Stimulated activated naive B cell treated with anti-CD40 and anti-IgM and Interleukin-4, amounts not matched to agents 10 μg/mL and 1 μg/mL and 100 μg/mL, for 72 hours (primary cell): ENCODE measurements at places on chromosomes 7 and 10.
A peak's percentile ranks its signal among the peaks of the same experiment; 100 is the strongest.

GRCh38 chr10:133453516-133454203, at the start of gene SCART1:
SCART1 (plus strand) TSS chr10:133453945; CDS start chr10:133453998, 53 bp downstream.
- H3K27me3 ChIP-seq: no peaks in the 10 kb centered on the region
- H3K4me1 ChIP-seq: no peaks in the 10 kb centered on the region
- H3K36me3 ChIP-seq: peaks cover 1% of the 10 kb centered on the region
- no peak within 1 kb of the TSS for H3K27ac ChIP-seq

DNA sequence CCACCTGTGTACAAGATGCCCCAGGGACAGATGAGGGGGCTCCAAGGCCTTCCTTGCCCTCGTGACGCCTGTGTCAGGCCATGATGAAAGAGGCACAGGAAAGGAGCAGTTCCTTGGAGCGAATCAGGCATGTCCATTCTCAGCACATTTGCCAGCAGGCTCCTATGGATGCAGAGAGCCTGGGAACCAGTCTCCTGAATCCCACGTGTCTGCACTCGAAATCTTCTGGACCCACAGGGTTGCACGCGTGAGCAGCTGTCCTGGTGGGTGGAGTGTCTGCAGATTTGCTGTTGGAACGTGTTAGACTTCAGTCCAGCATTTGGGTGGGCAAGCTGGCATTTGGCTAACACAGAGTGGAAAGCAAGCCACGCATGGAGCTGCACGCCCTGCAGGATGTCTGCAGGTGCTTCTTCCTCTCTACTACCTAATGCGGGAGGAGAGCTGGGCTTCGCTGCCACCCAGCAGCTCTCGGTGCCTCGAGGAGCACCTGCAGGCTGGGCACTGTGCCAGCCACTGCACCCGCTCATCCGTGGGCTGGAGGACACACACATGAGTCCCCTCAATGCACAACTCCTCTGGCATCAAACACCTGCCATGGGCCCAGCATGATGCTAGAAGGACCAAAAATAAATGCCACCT, 140.7 kb downstream of the PAXIP1 start:
- H3K27ac ChIP-seq: no peak overlapping the region
- H3K4me1 ChIP-seq: no peaks in the 10 kb centered on the region

DNA sequence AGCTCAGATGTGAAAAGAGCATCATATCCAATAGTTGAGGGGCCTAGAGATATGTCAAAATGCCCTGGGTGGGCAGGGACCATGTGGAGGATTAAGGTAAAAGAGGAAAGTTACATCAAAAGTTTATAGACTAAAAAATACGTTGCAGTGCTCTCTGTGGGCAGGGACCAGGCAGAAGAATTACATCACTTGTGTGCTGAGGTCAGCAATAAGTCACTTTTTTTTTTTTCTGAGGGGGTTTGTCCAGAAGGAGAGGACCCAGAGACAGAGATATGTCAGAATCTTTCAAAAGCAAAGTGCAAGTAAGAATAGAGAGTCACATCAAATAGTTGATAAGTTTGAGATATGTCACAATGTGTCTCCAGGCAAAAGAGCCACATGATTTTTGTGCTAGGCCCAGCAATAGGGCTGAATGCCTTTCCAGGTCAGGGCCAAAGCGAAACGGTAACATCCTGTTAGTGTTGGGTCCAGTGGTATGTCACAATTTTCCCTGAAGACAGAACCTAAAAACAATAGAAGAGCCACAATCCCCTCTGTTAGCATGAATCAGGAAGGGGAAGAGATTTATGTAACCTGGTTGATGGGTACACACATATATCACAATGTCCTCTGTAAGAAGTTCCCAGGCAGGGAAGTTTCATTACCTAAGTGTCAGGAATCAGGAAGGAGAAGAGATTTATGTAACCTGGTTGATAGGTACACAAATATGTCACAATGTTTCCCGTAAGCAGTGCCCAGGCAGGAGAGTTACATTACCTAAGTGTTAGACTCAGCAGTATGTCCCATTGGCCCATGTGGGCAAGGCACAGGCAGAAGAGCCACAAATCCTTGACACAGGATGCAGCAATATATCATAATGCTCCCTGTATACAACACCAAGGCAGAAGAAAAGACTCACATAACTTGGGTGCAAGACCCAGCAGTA, 28.1 kb upstream of the ZNF107 start:
- no peaks in the 10 kb centered on the region for H3K36me3 ChIP-seq
- DNase-seq: no peak
- no peaks in the 10 kb centered on the region for H3K27me3 ChIP-seq
- H3K27ac ChIP-seq: no peak overlapping the region
- H3K4me1 ChIP-seq: no peaks in the 10 kb centered on the region

- no peak overlapping the region for H3K4me3 ChIP-seq
- DNase-seq: no peak
- H3K27ac ChIP-seq: no peak overlapping the region
- H3K36me3 ChIP-seq: no peaks in the 10 kb centered on the region
Measured at GRCh38 chr10:83816942-83817341, 322.4 kb upstream of the GHITM start.

- no peak for DNase-seq
- no peak overlapping the region for H3K4me3 ChIP-seq
- H3K27ac ChIP-seq: no peak overlapping the region
- H3K36me3 ChIP-seq: no peaks in the 10 kb centered on the region
- H3K27me3 ChIP-seq: peaks cover 16% of the 10 kb centered on the region
Measured at GRCh38 chr10:125373546-125373945, 213.2 kb upstream of the CTBP2 start.

DNA sequence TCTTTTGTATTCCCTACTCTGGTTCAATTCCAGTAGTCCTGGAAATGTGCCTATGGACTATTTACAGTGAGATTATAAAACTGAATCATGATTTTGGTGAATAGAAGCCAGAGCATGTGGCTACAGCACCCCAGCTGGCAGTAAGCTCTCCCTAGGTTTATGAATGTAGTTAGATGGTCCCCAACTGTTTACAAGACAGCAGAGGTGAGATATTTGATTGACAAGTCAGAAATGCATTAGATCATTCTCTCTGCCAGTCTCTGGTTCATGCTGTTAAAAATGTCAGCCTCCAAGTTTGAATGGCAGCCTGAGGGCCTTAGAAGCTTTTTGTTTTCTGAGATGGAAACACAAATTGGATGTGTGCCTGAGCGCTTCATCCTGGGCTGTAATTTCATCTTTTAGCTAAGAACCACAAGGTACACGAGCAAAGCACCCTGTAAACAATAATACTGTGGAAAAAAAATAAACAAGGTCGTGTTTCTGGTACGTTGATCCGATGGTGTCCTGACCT, 85.0 kb downstream of the BTRC start:
- H3K27ac ChIP-seq: no peak overlapping the region
- no peaks in the 10 kb centered on the region for H3K36me3 ChIP-seq
- H3K4me3 ChIP-seq: no peak overlapping the region

DNA sequence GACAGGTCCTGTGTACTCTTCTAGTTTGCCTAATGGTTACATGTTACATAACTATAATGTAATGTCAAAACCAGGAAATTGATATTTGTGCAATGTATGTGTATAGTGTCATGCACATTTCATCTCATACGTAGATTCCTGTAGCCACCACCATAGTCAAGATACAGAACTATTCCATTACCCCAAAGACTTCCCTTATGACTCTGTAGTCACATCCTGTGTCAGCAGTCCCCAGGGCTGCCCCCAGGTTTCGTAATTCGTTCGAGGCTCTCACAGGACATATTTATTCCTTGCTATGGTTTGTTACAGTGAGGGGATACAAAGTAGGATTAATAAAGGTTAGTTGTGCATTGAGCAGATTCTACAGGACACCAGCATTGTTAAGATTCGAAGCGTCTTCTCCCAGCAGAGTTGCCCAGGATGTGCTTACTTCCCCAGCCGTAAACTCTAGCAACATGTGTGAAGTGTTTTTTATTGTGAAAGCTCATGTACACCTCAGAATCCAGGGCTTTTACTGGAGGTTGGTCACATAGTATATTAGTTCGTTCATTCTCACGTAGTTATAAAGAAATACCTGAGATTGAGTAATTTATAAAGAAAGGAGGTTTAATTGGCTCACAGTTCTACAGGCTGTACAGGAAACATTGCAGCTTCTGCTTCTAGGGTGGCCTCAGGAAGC, 18.6 kb downstream of the RABGEF1 start:
- DNase-seq: no peak
- H3K27me3 ChIP-seq: no peaks in the 10 kb centered on the region
- H3K4me1 ChIP-seq: peaks cover 35% of the 10 kb centered on the region
- peak overlapping the region; percentile 77 for H3K27ac ChIP-seq
- H3K36me3 ChIP-seq: peaks cover 19% of the 10 kb centered on the region

DNA sequence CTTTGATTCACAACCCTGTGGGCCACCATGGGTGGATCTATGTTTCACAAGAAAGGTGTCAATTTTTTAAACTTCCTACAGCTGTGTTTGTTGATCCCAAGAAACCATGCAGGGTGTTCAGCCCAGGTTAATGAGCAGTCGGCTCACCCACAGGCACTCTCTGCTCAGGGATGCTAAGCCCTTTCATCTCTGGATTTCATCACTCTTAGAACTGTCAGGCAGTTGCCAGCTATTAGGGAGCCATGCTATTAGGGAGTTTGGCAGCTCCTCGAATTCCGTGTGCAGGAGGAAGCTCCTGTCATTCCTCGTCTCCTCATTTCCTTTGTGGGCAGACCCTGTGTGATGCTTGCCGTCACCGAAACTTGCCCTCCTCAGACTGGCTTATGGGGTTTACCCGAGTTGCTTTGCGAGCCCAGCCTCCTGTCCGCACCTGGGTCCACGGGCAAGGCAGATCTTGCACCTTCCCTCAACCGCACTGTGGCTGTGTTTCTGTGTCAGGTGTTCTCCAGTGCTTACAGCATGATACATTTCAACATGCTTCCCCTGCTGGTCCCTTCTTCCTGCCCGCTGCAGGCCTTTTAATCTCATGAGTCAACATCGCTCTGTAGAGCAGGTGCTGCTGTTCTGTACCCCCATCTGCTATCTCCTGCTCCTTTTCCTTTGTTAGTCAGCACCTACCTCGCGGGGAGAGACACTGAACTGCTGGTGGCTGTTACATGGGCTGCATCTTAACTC, 509.8 kb downstream of the SUGCT start:
- peaks cover 10% of the 10 kb centered on the region for H3K27me3 ChIP-seq
- no peak overlapping the region for H3K4me3 ChIP-seq
- H3K27ac ChIP-seq: no peak overlapping the region
- no peaks in the 10 kb centered on the region for H3K4me1 ChIP-seq

DNA sequence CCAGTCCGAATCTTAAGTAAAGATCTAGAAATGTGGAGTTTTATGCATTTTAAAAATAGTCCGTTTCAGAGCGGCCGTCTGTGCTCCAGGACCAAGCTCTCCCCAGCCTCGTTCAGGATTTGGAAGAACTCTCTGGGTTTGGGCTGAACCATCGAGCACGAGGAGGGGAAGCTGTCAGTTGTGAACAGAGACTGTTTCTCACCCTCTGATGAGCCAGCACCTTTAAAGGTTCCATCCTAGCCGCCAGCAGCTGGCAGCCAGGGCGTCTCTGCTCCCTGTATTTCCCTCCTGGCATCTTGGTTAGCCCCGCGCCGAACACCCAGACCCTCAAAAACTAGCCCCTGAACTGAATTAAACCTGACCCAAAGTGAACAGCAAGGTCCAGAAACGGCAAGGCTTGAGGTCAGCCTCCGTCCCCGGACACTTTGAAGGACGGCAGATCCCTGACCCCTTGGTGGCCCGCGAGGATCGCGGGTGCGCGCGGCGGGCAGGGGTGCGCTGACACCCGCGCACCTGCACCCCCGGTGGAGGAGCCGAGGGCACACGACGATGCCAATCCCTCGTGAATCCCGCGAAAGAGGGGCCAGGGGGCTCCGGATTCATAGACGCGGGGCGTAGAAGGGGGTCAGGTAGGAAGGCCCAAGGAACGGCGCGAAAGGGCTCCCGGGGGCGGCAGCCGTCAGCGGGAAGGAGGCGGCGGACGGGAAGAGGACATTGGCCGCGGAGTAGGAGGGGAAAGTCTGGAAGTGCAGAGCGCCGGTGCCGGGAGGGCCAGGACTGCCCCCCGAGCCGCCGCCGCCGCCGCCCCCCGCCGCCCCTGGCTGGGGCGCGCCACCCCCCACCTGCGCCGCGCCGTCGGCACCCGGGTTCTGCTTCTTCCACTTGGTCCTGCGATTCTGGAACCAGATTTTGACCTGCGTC, 2.7 kb downstream of the NKX1-2 start:
- DNase-seq: no peak
- peak overlapping the region; percentile 63 for H3K4me3 ChIP-seq
- H3K4me1 ChIP-seq: peaks cover 40% of the 10 kb centered on the region
- H3K27ac ChIP-seq: peak overlapping the region; percentile 20
- peaks cover 86% of the 10 kb centered on the region for H3K27me3 ChIP-seq
- H3K36me3 ChIP-seq: no peaks in the 10 kb centered on the region

GRCh38 chr10:17212802-17213221, 11.3 kb upstream of the TRDMT1 start:
- DNase-seq: no peak
- H3K4me1 ChIP-seq: peaks cover 15% of the 10 kb centered on the region
- H3K4me3 ChIP-seq: no peak overlapping the region
- no peaks in the 10 kb centered on the region for H3K36me3 ChIP-seq
- H3K27ac ChIP-seq: no peak overlapping the region

DNA sequence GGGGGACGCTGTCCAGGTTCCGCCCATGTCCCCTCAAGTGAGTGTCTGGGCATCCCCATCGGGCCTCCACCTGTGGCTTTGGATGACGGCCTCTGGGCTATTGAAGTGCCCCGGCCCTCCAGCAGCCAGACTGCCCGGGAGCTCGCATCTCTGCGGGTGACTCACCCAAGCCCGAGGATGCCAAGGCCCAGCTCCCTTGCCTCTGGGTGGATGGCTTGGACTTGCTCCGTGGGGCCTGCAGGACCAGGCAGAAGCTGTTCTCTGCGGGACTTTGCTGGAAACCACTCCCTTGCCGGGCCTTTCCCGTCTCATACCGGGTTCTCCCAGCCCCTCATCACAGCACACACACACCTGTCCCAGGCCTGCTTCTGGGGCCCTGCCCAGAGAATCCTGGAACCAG, 22.4 kb downstream of the DPYSL4 start:
- DNase-seq: no peak
- no peaks in the 10 kb centered on the region for H3K27me3 ChIP-seq
- no peak overlapping the region for H3K4me3 ChIP-seq
- peaks cover 12% of the 10 kb centered on the region for H3K4me1 ChIP-seq
- peaks cover 23% of the 10 kb centered on the region for H3K36me3 ChIP-seq
- no peak overlapping the region for H3K27ac ChIP-seq

- no peaks in the 10 kb centered on the region for H3K36me3 ChIP-seq
- H3K27me3 ChIP-seq: no peaks in the 10 kb centered on the region
- H3K4me1 ChIP-seq: peaks cover 21% of the 10 kb centered on the region
- H3K27ac ChIP-seq: no peak overlapping the region
- H3K4me3 ChIP-seq: no peak overlapping the region
Measured at GRCh38 chr10:3992382-3993178, 207.6 kb upstream of the KLF6 start.

GRCh38 chr10:117993166-117993565, 53.6 kb downstream of the RAB11FIP2 start:
- no peak for DNase-seq
- H3K27ac ChIP-seq: no peak overlapping the region
- peaks cover 8% of the 10 kb centered on the region for H3K36me3 ChIP-seq
- H3K4me1 ChIP-seq: no peaks in the 10 kb centered on the region
